ENCODE measurements at places on chromosomes 12 and 14. TPM values are rescaled to one million over a fixed set of nuclear protein-coding genes. Genes with fewer than 3 reads are reported as not detected.

Gene LHX5
- not detected for total RNA-seq

Gene SLC39A5
- not detected for total RNA-seq

Gene KCNJ8
- under 0.01 TPM for total RNA-seq

Gene FAM181A
- total RNA-seq: not detected

Gene CCDC175
- not detected for total RNA-seq

Gene FBXO21
- total RNA-seq: 117 TPM

Gene SLC24A4
- under 0.01 TPM for total RNA-seq

Gene TMEM229B
- 1.1 TPM for total RNA-seq

Gene RASSF3
- total RNA-seq: 18.1 TPM

Gene OVCH1
- not detected for total RNA-seq

Gene FAIM2
- total RNA-seq: not detected

Gene SLC15A4
- 30.0 TPM for total RNA-seq

Gene RAPGEF3
- total RNA-seq: 10.4 TPM

Gene KCNH3
- total RNA-seq: 0.13 TPM

Gene GLT8D2
- 4.8 TPM for total RNA-seq

GRCh38 chr12:11962860-11963259 is 107.9 kb upstream of the BCL2L14 start:
- no peak for DNase-seq

DNA sequence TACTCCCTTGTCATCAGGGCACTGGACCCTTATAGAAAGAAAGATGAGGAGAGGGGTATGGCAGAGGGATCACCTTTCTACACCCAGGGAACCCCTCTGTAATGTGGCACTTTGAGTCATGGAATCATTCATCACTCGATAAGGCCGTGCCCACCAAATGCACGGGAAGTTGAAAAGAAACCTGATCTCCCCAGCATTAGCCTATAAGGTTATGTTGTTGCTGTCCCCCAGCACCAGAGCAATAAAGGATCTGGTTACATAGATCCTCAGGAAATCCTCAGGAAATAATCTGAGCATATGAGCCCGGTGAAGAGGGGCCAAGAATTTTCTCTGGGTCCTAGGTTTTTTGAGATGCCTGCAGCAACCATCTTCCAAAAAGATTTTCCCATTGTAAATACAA is 148.8 kb upstream of the CRY1 start:
- no peak for DNase-seq

DNA sequence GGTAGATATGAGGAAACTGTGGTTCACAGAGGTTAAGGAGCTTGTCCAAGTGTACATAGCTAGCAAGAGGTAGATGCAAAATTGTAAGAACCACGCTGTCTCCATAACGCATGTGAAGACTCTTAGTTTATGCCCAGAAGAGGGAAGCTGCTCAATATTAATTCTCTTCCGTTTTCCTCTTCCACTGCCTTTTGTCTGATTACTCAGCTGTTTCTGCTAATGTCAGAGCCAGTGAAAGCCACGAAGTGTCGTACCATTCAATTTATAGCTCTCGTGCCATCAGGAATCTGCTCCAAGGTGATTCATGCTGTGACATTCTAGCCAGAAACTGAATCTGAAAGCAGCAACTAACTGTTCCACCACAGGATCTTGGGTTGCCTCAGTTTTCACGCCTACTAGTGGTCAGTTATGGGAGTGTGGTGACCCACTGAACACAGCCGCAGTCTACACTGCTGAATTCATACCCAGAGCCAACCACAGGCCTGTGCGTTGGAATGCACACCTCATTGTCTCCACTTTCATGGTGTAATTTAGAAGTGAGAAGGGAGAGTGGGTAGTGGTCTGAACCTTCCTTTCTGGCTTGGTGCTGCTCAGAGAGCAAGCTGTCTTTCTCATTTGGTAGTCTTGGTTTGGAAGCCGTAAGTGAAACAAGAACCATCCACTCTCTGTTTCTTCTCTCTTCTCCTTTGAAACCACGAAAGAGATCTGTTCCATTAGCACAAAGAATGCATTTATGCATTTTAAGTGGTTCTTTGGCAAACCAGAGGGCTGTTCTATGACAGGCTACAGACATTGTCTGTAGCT is 74.2 kb upstream of the NAP1L1 start:
- peak; percentile 83 for DNase-seq

GRCh38 chr12:131235871-131236271 is 282.2 kb downstream of the ADGRD1 start:
- DNase-seq: no peak

GRCh38 chr12:46387670-46388069 is 15.1 kb upstream of the SLC38A2 start:
- no peak for DNase-seq

DNA sequence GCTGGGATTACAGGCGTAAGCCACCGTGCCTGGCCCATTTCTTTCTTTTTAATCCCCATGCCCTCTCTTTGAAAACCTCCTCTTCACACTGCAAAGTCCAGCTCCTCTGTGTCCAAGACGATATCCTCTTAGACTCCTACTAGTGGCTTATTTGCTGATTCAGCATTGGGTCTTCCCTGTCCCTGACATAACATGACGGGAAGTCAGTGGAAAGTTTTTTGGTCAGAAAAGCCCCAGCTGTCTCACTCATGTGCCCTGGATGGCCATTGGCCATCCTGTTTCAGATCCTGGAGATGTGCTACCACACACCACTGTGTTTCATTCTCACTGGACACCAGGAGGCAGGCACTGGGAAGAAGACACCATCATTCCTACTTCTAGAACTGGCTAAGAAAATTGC is 102.6 kb upstream of the MED13L start:
- DNase-seq: no peak

DNA sequence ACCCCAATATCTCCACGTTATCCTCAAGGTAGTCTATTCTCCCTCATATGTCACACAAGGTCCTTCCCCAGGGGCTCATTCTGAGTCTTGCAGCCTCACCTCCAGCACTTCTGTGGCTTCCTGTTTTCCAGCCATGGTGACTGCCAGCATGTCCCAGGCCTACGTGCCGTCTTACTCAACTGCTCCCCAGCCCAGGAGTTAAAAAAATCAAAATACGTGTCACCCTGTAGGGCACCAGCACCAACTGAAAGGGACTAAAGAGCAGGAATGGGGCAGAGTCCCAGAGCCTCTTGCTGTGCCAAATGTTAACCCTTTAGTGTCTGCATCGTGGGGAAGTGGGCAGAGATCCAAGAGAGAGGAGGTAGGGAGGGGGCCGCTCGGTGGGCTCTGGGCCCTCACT is 37.0 kb upstream of the MED13L start:
- no peak for DNase-seq

GRCh38 chr14:51873221-51873893 is 12.9 kb downstream of the GNG2 start:
- peak; percentile 88 for DNase-seq

DNA sequence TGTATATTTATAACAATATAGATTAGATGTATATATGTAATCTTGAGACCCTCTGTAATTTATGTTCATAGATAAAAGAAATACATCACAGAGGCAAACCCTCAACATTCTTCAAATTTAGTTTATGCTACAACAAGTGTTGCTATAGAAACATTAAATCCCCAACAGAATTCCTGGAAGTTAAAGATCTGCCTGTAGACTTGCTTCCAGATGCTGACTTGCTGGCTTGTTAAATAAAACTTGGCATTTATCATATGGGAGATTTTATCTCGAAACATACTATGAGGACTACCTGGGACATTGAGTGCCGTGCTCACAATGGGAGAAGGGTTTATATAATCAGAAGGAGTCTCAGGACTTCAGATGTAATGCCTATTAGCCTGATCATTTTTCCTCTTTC is 136.3 kb upstream of the PLXNC1 start:
- DNase-seq: no peak

GRCh38 chr14:61478971-61479473 is 157.6 kb downstream of the PRKCH start:
- DNase-seq: no peak

GRCh38 chr12:16763901-16764300 is 157.9 kb upstream of the LMO3 start:
- DNase-seq: no peak

- no peak for DNase-seq
Measured at GRCh38 chr14:69582829-69583228, 8.2 kb upstream of the CCDC177 start.

- DNase-seq: no peak
Measured at GRCh38 chr14:32434180-32434579, 105.1 kb downstream of the AKAP6 start.

DNA sequence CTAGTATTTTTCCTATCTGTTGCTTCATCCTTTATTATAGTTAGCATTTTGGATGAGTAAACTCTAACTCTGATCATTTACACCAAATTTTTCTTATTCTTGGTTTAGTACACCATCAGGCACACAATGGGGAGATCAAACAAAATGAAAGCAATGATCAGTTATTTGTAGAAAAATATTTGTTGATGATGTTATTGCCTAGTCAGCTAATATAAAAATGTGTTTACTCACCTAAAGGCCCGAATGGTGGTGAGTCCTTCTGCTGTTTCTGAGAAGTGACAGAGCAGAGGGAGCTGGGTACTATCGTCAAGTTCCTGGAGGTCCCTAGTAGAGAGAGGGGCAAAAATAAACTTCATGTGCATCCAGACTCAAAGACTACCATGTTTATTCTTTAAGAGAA is 63.3 kb upstream of the KCNJ8 start:
- DNase-seq: no peak

GRCh38 chr14:103216857-103217256 is 93.6 kb downstream of the TNFAIP2 start:
- no peak for DNase-seq

DNA sequence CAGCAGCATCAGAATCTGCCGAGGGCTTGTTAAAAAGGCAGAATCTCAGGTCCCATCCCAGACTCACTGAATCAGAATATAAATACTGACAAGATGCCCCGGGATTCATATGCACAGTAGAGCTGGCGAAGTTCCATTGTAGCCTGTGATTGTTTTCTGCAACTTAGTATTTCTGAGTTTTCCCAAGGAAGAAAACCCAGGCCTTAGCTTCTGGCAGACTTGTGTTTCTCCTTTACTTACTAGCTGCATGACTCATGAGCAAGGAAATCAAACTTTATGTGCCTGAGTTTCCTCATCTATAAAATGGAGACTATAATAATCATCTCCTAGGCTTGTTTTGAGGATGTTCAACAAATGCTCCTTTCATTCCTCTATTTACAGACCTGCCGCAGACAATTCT is 278.5 kb upstream of the PLEKHG7 start:
- no peak for DNase-seq

GRCh38 chr12:70763666-70764065 is 126.4 kb upstream of the PTPRB start:
- DNase-seq: no peak
